ENCODE measurements at places on chromosomes 16 and 17.

DNA sequence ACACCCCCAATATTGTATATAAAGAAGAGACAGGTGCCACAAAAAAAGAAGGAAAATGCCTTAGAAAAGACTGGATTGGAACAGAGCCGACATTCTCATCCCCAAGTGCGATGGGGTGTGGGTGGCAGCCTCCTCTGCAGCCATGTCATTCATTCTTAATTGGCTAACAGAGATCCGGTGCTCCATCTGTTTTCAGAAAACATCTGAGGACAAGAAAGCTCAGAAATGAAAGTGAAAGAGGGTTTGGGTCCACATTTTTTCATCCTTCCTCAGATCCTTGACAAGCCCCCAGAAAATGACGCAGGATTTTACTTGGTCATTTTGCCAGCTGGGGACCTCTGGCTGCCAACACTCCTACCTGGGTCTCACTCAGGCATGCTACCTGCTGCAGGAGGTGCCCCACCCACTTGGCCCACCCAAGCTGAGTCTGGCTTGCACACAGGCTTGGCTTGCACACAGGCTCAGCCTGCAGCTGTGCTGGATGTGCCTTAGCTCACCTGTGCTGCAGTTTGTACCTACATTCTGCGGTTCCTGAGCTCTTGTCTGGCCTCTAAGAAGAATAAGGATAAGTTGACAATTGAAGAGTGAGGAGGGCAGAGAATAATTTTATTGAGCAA lies 21.9 kb downstream of the KIF2B start:
- no peak for DNase-seq

DNA sequence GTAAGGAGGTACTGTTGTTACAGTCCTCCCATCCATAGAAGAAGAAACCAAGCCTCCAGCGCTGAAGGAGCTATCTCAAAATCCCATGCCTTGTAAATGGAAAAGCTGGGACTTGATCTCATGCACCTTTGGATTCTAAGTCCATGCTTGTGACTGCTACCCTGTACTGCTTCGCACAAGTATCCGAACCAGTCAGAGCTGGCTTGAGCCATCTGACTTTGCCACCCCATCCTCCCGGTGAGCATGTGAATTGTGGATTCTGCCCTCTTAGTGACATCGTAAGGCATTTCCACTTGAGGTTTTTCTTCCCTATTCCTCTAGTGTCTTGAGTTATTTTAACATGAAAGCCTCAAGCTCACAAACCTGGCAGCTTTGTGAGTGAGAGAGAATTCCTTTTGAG lies 15.3 kb downstream of the MYOCD start:
- no peak for DNase-seq

DNA sequence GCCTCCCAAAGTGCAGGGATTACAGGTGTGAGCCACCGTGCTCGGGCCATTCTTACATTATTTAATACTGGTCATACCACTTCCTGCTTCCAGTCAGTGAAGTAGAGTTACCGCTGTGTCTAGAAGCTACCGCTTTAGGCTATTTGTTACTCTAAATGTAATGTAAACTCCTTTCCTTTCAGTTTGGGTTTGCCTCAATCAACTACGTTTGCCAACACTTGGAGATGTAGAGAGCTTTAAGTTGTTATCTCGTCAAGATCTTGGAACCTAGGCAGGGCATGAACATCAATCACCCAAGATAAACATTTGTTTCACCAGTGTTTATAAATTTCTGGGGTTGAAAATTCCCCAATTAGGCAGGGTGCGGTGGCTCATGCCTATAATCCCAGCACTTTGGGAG lies 275.9 kb downstream of the STX8 start:
- DNase-seq: no peak

- no peak for DNase-seq
Measured at GRCh38 chr16:71645450-71645849, 19.5 kb downstream of the MARVELD3 start.

DNA sequence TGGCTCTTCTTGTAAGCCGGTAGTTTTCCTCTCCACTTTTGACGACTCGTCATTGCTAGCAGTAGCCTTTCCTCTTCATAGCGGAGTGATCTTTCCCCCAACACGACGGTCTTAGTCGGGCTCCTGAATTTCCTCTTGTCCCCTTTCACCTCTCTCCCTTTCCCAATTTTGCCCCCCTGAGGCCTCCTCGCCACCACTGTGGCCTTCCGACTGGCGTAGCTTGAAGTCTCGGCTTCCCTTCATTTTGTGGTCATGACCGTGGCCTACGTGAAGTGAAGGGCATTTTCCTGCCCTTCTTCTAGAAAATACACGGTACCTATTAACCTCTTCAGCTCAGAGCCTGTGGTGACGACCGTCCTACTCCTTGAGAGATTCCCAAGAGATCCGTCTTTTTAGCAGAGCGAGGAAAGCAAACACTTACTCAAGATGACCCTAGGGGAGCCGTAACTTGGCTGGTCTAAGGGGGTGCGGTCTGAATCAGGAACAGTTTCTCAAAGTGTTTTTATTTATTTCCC lies 787 bp downstream of the PRKAR1A start:
- peak; percentile 41 for DNase-seq

- peak; percentile 93 for DNase-seq
Measured at GRCh38 chr17:44066204-44066930, at the start of gene LSM12. TSS of gene LSM12 (minus strand) at chr17:44066671. CDS start at chr17:44066587, 84 bp downstream.

DNA sequence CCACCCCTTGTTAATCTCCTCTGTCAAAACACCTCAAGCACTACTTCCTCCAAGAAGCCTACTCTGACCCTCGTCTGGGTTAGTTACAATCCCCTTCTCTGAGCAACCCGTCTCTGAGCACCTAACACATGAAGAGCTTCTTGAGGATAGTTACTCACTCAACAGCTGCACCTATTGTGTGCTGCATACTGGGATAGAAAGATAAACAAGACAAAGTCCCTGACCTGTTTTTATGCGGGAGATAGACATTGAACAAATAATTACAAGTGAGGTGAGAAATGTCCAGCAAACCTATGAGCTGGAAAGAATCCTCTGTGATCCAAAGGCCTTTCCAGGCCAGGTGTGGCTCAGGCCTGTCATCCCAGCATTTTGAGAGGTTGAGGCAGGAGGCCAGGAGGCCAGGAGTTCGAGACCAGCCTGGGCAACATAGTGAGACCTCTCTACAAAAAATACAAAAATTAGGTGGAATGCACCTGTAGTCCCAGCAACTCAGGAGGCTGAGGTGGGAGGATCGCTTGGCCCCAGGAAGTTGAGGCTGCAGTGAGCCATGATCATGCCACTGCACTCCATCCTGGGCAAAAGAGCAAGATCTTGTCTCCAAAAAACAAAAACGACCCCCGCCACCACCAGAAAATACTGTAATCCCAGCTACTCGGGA lies 5.5 kb upstream of the ZNF771 start:
- DNase-seq: no peak

DNA sequence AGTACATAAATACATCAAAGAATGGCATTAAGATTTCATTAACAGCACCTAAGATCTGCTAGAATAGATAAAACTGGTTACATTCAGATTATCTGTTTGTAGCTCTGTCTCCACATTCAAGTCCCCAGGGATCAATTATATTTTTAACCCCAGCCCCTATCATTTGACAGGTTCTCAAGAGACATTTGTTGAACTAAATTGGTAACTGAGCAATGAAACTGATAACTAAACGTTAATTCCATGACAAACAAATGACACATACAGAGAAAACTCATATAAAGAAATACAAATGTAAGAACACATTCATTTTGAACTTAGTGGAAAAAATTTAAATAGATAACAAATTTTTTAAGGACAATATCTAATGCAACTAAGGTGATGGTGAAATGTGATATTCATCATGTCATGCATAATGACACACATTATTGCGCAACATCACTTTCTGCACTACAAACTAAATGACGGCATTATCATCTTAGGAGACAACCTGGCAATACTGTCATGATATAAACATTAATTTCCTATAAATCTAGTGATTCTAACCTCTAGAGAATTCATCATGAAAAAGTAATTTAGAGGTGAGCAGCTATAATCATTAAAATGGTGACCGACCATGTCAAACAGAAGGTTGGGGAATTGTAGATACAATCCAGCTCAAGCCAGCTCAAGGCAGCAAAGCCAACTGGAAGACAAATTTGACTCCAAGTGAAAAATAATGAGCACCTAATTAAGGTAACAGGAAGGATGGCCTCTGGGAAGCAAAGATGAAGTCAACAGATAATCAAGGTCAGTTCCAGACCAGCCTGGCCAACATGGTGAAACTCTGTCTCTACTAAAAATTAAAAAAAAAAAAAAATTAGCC lies 9.5 kb downstream of the ARHGAP17 start:
- DNase-seq: no peak

DNA sequence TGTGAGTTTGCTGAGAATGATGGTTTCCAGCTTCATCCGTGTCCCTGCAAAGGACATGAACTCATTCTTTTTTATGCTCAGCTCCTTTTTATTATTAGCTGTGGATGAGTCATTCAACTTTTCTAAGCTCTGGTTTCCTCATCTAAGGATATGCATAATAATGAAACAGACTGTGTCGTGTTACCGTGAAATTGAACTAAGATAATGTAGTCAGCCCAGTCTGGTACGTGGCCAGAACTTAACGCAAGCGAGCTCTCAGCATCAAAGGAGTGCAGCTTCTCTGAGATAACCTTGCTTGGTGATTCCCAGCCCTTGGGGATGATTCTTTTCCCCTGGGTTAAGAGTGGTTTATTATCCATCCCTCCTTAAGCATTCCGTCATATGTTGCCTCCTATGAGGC lies 454.3 kb upstream of the EEF2KMT start:
- DNase-seq: no peak
